ENCODE measurements at places on chromosomes 5 and 9. TPM values are rescaled to one million over a fixed set of nuclear protein-coding genes. Genes with fewer than 3 reads are reported as not detected.

The PCDHGA9 gene
- total RNA-seq: 0.44 TPM

The PCDHGB3 gene
- 0.40 TPM for total RNA-seq

The ADAMTSL2 gene
- total RNA-seq: not detected

The GHR gene
- not detected for total RNA-seq

The UBE2R2 gene
- total RNA-seq: 41.9 TPM

The NUTM2G gene
- not detected for total RNA-seq

The SPINK6 gene
- total RNA-seq: not detected

The PTPN3 gene
- 3.6 TPM for total RNA-seq

The PCDHA1 gene
- not detected for total RNA-seq

The FUT7 gene
- 0.09 TPM for total RNA-seq

The LIFR gene
- 0.12 TPM for total RNA-seq

The AIF1L gene
- 0.72 TPM for total RNA-seq

The CRHBP gene
- total RNA-seq: 0.23 TPM

The GRM6 gene
- not detected for total RNA-seq

The POC5 gene
- total RNA-seq: 21.3 TPM

The SAXO1 gene
- total RNA-seq: not detected

Data from activated CD4-positive, alpha-beta T cell treated with anti-CD3 and anti-CD28 coated beads, Interleukin-2, amount 10 ng/mL, durations not matched to agents 24 days and 14 days (primary cell).